Activated T-cell treated with anti-CD3 and anti-CD28 coated beads for 48 hours (primary cell): ENCODE measurements at places on chromosomes 6 and 20.

GRCh38 chr6:129748901-129749748 is 39.1 kb upstream of the ARHGAP18 start:
- no peak for DNase-seq

DNA sequence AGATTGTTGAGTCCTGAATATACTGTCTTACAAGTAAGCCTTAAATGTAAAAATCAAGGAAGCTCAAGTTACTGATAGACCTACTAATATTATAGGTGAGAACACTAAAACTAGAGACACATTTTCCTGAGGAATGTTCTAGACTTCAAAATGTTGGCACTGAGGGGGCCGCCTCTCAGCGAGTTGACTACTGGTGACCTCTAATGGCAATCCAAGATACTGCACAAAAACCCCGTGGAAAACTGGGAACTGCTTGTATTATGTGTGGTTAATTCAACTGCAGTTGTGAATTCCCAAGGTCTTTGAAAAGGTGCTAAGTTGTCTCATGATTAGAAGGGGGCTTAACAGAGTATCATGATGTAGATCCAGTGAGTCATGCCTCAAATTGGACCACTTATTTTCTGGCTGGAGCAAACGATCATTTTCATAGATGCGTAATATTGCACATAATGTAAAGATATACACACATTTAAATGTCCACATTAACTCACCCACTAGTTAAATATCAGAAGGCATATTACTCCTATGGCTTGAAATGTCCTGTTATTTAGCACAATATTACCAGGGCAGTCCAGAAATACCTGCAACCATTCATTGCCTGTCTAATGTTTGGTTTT is 336.2 kb downstream of the FOXA2 start:
- DNase-seq, result no peak

- DNase-seq, result no peak
Observed at GRCh38 chr6:165571068-165571682, 91.9 kb downstream of the PDE10A start.

- no peak for DNase-seq
Observed at GRCh38 chr6:154441995-154442310, 68.5 kb downstream of the CNKSR3 start.

- DNase-seq, result no peak
Observed at GRCh38 chr20:44495257-44495656, 19.6 kb downstream of the TTPAL start.

DNA sequence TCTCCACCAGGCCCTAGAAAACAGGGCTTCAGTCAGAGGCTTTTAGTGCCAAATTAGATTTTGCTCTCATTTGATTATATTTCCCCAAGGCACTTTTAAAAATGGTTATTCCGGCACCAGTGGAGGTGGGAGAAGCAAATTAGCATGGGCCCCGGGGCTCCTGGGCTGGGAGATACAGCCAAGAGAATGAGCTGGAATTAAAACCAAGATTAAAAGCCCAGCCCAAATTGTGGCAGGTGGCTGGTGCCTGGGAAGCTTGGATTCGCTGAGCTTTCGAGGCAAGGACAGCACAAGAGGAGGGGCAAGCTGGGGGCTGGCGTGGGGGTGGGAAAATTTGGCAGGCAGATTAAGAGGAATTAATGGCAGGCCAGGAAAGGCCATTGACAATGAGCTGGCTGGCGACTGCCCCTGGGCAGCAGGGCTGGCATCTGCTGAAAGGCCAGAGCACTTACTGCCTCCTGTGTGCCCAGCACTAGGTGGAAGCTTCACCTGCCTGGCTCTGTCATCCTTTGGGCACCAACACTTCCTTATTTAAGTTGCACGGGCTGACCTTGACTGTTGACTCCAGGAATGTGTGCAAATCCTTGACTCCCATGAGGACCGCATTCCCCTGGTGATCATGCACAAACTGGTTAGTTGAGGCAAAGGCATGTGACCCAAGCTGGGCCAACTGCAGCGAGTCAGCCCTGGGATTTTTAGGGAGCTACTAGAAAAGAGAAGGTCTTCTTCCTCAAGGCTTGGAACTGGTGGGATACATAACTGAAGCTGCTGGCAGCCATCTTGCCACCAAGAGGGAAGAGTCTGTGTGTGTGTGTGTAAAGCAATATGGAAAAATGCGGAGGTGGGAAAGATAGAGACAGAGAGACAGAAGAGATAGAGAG is 76.1 kb downstream of the SULF2 start:
- DNase-seq, result no peak

- no peak for DNase-seq
Observed at GRCh38 chr20:24443436-24443835, 26.0 kb upstream of the SYNDIG1 start.

GRCh38 chr20:14919501-14920081 is 582.2 kb upstream of the FLRT3 start:
- DNase-seq, result no peak

GRCh38 chr6:15458021-15458459 is 204.8 kb downstream of the DTNBP1 start:
- DNase-seq, result no peak

DNA sequence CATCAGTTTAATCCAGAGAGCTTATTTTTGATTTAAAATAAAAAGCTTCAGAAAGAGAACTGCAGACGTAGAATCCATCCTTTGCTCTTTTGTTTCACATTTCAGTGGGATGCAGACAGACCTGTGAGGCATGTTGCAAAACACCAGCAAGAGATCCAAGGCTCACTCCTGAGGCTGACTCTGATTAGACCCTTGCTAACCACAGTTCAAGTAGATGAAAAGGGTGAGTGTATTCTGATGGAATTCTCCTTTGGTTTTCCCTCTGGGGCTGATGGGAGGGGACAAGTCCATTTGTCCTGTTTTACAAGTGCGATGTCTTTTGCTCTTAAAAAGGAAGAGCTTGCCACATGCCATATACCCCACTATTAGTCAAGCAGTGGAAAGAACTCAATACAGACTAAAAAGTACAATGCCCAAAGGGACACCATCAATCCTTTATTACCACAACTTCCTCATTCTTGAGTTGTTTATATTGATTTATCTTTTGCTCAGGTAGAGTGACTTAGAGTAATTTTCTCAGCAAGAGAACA is 772.7 kb downstream of the MAFB start:
- DNase-seq, result no peak

DNA sequence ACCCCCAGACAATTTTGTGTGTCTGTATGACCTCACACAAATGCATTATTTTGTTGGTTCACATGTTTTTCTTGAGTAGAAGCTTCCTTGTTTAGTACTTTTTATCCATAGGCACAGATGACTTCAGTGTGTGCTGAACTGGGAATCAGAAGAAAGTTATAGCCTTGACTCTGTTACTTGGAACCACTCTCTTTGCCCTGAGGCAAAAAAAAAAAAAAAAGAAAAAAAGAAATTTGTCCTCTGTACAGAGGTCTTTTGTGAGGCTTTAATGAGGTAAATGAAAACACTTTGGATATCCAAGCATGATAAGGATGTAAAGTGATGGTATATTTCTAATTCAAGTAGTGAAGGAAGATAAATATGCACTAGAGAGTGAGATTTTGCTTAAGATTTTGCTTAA is 51.9 kb downstream of the TRMT11 start:
- no peak for DNase-seq

- DNase-seq, result no peak
Observed at GRCh38 chr20:54097236-54097529, 26.8 kb upstream of the BCAS1 start.

GRCh38 chr6:43851204-43851865 is 81.3 kb downstream of the VEGFA start:
- no peak for DNase-seq

- no peak for DNase-seq
Observed at GRCh38 chr6:167896648-167897047, 69.9 kb downstream of the AFDN start.

DNA sequence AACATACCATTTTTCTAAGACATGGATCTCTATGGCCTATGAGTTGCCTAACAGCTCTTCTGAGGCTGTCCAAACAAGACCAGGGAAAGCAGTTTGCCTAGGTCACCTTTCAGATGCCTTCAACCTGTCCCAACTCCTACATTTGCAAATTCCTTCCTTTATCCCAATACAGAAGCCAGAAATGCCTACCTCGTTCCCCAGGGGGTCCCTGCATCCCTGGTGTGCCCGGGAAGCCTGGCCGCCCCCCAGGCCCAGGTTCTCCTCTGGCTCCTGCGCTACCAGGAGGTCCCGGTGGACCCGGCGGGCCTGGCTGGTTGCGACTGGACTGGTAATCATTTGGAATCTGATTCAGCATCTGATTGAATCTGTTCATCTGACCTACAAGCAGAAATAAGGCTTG is 115.9 kb downstream of the COL12A1 start:
- no peak for DNase-seq

DNA sequence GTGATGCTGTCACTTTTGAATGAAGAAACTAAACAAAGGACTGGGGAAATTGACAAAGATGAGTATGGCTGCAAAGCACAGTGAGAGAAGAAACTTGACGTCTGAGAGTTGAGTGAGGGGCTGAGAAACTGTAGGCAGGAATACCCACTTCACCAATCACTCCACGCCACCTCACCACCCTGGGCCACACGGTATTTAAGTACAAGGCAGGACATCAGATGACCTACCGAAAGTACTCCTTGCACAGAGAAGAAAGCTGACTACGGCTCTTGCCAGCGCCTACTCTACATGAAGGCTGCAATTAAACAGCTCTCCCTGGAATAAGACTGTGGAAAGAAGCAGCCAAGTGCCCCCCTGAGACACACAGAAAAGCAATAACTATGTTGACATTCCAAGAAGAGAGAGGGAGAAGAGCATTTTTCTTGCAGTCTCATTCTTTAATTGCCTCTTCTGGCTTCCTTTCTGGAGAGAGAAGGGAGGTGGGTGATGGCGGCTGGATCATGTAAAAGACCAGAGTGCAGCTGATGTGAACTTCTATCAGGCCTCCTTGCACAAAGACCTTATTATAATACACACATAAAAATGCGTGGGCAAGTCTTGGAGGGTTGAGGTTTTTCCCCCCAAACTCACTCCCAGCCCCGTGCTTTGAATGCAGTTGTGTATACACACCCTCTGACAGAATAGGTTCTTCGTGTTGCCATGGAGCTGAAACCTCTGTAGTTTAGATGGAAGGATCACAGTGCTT is 44.6 kb downstream of the HIVEP2 start:
- DNase-seq, result no peak

DNA sequence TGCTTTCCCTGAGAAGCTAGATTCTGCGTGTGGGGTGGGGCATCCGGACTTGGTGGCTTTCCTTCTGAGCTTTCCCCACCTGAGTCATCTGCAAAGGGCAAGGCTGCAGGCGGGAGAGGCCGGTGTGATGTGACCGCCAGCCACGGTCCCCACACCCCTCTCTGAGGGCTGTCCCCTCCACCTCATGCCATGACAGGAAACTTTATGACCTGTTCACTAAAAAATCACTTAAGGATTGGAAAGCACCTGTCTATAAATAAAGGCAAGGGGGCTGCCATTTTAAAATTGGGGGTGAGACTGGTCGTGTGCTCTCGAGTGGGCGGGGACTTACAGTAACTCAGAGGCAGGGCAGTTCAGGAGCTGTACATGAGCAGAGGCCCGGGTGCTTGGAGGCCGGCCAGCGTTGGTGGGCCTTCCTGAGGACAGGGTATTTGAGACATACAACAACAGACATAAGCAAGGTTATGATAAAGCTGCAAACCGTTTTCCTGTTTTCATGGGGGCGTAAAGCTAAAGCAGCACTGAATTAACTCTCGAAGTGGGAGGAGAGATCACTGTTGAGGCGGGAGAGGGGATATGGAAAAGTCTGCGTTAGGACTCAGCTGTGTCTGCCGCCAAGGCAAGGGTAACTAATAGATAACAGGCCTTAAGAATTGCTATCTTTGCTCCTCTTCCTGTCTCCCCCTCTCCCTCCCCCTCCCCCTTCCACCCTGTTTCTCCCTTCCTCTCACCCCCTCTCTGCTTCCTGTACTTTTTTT is 16.1 kb upstream of the SERPINB1 start:
- peak; percentile 80 for DNase-seq

DNA sequence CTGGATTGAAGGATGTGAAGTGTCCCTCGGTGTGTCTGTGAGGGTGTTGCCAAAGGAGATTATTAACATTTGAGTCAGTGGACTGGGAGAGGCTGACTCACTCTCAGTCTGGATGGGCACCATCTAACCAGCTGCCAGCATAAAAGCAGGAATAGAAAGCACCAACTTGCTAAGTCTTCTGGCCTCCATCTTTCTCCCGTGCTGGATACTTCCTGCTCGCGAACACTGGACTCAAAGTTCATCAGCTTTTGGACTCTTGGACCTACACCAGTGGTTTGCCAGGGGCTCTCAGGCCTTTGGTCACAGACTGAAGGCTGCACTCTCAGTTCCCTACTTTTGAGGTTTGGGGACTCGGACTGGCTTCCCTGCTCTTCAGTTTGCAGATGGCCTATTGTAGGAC is 220.3 kb upstream of the LRFN2 start:
- no peak for DNase-seq

DNA sequence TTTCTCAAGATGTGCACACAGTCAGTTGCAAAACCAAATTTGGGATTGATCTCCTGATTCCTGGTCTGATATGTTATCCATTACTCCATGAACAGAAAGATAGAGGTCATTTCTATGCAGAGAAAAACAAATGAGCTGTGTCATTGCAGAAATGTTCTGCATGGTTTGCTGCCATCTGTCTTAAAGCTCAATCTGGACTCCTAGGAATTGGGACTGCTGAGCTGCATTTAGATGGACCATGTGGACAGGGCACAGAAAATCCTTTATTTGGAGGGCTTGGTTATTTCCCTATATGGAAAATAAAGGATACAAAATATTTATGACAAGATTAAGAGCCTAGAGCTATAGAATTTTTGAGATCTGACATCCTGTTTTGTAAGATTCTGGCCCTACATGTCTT is 91.3 kb downstream of the ADGRB3 start:
- DNase-seq, result no peak

DNA sequence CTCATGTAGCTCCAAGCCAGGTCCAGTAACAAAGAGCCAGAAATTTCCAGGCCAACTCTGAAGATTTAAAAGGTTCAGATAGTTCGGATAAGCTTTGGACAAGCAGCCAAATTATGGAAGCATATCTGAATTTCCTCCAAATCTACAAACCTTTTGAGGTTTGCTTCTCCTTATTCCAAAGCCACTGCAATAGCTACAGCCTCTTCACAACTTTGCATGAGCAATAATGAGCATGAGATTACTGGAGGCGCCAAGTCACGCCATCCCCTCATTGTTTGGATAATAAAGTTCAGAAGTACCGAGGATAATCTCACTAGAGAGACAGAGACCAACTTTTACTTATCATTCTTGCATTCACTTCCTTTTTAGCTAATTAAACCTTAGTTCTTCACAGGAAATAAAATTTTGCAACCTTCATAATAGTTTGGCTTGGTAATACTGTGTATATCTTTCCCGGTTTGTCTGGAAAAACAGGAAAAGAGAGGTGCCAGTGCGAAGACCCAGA is 329.6 kb upstream of the RSPO3 start:
- no peak for DNase-seq

- no peak for DNase-seq
Observed at GRCh38 chr6:89273816-89274215, 41.3 kb downstream of the GABRR2 start.

GRCh38 chr6:100454551-100455229 is 10.0 kb downstream of the SIM1 start:
- DNase-seq, result no peak

DNA sequence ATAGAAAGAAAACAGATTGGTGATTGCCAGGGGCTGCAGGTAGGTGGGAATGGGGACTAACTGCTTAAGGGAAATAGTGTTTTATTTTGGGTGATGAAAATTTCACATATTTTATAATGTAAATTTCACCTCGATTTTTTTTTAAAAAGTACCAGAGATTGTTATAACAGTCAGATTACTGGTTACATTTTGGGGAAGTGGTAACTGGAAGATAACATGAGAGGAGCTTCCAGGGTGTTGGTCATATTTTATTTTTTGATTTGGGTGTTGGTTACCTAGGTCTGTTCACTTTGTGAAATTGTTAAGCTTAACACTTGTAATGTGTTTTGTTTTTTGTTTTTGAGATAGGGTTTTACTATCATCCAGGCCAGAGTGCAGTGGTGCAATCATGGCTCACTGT is 17.2 kb upstream of the CRIP3 start:
- DNase-seq, result no peak
